ENCODE measurements at places on chromosomes 2 and 18.

- no peak for DNase-seq
Measured at GRCh38 chr2:220499225-220499624, 871.8 kb downstream of the SLC4A3 start.

- DNase-seq: no peak
Measured at GRCh38 chr2:218963601-218964000, 4.1 kb downstream of the CDK5R2 start.

GRCh38 chr2:223884399-223884798, 47.0 kb upstream of the AP1S3 start:
- DNase-seq: no peak

DNA sequence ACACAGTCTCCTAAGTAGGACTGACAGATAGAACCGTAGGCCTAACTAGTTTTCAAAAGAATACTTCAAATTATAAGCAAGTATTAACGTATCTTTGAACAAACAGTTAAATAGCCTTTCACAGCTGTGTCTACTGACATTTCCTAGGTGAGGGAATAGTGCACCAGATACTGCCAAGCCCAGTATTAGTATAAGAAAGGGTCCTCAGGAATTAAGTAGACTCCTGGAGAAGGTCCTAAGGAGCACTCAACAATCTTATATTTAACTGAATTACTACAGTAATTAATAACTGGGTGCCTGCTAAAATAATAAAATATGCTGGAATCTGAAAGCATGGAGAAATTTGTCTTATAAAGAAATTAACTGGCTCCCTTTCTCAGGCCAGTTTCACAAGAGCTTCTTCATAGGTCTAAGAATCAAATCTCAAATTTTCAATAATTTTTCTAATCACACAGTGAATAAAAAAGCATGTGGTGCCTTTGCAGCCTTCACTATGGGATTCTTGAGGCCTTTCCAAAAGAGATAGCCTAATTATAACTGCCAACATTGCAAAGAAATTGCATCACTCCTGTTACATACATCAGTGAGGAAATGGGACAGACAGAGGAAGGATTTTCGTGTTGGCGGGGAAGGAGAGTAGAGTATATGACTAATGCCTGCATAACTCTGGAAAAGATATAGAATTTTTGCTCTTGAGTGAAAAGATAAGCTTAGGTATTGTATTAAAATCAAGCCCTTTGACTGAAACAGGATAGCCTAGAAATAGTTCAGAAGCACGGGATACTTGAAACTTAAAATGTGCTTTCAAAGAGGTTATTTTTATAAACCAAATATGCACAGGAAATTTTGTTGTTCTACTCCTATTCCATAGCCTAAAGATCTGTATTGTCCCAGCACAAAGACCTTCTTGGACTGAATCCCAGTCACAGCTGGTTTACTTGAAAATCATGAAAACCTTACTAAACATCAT, 228.6 kb upstream of the STK17B start:
- no peak for DNase-seq

DNA sequence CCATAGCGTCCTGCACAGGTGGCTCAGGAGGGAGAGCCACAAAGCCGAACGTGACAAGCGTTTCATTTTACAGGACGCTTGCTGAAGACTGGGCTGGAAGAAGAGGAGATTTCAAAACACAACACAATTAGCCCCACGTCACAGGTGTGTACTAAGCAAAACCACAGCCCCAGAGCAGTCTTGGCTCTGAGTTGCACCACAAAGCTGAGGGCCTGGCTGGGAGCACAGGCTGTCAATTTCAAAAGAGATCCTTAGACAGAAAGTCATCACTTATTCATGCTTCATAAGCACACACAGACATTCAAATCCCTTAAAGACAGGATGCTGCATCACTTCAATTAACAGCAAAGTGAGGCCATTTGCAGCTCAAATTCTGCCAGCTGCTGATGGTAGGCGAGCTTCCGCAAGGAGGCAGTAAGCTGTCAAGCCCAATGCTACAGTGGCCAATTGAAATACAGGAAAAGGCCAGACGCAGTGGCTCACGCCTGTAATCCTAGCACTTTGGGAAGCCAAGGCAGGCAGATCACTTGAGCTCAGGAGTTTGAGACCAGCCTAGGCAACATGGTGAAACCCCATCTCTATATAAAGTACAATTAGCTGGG, 79.6 kb downstream of the SKA1 start:
- no peak for DNase-seq

DNA sequence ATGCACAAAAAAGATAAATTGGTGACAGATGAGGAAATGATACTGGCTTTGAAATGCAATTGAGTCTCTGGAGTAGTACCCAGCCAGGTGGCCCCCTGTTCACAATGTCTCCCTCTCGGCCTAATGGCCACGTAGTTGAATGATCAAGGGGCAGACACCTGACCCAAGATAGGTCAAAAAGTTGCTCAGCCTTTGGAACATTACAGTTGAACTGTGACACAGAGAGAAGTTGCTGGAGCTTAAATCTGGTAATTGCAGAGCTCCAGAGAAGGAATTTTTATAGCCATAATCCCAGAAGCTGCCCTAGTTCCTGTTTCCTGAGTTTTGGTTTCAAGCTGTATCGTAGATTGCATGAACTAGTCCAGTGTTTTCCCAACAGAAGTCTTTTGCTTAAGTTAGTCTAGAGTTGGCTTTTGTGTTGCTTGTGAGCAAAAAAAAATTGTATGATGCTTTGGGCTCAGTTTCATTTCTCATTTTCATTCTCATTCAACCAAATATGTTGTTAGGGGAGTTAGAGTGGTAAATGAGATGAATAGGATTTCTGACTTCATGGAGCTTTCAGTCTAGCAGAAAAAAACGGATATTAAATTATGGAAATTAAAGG, 117.9 kb downstream of the CSRNP3 start:
- no peak for DNase-seq

DNA sequence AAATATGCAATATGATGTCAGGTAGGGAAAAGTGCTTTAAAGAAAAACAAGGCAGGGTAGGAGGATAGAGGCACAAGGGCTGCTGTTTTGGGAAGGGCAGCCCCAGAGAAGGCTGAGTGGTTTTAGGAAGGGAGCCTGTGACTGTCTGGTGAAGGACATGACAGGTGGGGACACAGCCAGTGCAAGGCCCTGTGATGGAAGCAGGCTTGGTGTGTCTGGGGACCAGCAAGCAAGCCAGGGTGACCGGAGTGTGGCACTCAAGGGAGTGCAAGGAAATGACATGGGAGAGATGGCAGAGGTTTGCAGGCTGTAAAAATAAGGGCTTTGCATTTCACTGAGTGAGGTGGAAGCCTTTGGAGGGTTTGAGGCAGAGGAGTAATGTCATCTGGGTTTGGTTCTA, 62.0 kb downstream of the LTBP1 start:
- DNase-seq: no peak

DNA sequence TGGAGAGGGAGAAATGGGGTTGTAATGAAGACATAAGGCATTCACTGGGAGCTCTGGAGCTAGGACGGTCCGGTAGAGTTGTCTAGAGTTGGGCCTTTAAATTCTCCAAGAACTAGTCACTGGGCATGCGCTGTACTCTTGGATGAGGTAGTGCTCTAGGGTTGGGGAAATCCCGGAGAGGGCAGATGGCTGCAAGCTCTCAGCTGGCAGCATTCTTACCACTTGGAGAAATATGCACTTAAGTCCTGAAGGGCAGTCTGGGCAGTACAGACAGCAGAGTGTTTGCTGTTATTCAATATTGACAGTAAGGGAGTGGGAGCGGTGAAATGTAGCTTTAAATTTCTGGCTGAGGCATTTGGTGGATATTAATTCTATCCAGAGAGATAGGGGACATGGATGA, 214.6 kb downstream of the RDH14 start:
- DNase-seq: peak; percentile 34

DNA sequence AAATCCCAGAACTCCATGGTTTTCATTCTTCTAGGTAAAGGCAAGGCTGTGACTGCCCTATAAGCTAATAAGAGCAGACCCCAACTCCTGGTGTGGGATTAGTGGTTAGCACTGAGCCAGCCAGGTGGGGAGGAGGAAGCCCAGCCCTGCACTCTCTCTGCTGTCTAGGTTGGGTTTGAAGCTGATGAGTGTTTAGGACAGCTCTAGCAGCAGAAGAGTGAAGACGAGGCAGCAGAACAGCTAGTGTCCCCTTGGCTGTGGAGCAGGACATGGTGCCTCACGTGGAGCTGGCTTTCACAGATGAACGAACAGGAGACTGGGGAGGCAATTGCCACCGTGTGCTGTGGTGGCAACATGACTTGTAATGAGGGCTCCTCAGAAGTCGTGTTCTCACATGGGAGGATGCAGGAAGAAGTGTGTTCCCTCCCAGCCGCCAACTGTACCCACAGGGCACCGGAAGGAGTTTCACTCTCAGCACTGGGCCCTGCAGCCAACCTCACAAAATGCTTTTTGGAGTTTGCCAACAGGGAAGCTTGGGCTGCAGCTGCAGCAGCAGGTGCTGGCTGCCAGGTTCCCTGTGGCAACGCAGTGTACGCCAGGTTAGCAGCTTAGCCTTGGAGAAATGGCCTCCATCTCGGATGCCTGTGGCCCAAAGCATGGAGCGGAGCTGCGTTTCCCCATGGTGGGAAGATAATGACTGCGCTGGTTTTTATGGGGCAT, 328.2 kb downstream of the SETBP1 start:
- peak; percentile 48 for DNase-seq

DNA sequence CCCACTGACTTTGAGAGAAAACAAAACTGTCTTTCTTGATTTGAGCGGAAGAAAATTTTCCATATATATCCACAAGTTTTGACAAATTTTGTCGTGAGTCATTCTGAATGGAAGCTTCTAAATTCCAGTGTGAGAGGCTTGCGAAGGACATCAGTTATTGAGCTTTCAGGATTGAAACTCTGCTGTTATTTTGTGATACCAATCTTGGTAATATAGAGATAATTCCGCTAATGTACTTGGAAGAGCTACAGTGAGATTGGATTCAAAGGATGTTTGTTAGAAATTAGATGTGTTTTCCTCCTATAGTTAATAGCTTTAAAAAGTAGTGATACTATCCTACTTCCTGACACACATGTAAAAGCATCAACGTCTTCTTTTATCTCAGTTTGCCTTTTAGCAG, 61.4 kb downstream of the RBM43 start:
- no peak for DNase-seq

DNA sequence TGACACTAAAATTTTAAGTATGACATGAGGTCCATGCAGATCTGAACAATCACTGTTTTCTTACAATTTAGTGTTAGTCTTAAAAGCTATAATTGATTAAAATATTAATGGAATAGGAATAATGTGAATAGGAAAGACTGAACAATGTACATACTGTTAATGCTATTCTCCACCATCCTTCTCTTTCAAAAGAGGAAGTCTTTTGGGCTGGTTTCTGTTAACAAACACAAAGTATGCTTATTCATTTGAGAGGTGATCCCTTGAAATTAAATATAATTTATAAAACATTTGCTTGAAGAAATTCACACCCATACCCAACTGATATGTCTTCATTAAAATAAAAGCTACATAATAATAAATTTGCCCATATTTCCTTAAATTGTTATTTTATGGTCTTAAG, 2.3 kb downstream of the STPG4 start:
- no peak for DNase-seq

- no peak for DNase-seq
Measured at GRCh38 chr2:5696404-5696944, 4.3 kb downstream of the SOX11 start.

GRCh38 chr2:48449073-48449840, 80.7 kb upstream of the STON1 start:
- no peak for DNase-seq

DNA sequence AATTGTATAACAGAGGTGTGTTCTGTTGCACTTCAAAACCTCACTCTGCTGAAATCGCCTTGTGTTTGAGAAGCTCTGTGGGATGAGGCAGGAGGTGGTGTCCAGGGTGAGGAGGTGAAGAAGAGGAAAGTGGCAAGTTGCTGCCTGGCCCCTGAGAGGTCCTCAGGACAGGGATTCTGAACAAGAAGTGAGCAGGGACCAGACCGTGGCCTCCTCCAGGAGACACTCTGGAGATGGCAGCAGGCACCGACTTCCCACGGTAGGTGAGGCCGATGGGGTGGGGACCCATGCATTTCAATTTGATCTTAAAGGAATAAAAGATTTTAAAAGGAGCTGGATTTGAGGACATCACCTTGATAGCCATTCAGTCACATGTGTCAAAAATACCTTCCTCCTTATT, 37.5 kb upstream of the LAMA1 start:
- DNase-seq: no peak

DNA sequence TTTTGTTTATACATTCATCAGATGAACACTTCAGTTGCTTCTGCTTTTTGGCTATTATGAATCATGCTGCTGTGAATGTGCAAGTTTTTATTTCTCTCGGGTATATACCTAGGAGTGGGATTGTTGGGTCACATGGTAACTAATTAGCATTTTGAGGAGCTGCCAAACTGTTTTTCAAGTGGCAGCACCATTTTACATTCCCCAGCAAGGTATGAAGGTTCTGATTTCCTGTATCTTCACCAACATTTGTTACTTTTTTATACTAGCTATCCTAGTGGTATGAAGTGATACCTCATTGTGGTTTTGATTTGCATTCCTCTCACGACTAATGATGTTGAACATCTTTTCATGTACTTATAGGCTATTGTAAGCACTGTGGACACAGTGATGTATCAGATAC, 53.9 kb downstream of the DYNC1I2 start:
- no peak for DNase-seq

DNA sequence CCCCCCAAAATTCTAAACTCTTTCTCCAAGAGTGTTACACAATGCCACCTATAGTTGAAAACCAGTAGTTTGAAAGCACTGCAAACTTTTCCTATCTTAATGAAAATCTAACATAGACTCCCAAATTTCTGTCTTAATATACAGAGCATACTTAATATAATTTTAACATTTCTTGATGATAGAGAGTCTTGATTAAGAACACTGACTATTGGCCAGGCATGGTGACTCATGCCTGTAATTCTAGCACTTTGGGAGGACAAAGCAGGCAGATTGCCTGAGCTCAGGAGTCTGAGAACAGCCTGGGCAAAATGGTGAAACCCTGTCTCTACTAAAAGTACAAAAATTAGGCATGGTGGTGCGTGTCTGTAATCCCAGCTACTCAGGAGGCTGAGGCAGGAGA, 34.2 kb downstream of the ASXL2 start:
- no peak for DNase-seq
